Sigmoid colon (tissue), 7 donors: ENCODE measurements at places on chromosomes 1 and 21. TPM values are rescaled to one million over a fixed set of nuclear protein-coding genes. Genes with fewer than 3 reads are reported as not detected.

- no peak for DNase-seq
These were observed 9.1 kb downstream of the NHLH1 start for GRCh38 chr1:160375788-160376524.

CCDC17 gene
- 1.4 TPM for total RNA-seq

GRCh38 chr1:204826970-204827369 is 43.7 kb upstream of the NFASC start:
- DNase-seq, result no peak

KPRP gene
- total RNA-seq, result not detected

DNA sequence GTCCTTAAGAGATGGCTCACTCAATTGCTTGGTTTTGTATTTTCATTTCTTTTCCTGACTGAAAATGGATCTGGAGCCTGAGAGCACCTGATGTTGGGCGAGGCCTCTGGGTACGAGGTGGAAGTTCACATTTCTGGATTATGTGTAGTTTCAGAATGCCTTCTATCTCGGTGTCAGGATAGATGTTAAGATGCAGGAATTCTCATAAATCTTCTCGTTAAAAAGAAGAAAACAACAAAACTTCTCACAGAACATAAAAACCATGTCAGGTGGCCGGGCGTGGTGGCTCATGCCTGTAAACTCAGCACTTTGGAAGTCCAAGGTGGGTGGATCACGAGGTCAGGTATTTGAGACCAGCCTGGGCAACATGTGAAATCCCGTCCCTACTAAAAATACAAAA is 101.8 kb downstream of the RHOU start:
- DNase-seq, result no peak

ZFP69B gene
- 0.71 TPM for total RNA-seq

- no peak for DNase-seq
These were observed 2.1 kb downstream of the KCNN3 start for GRCh38 chr1:154867841-154868605.
